ENCODE measurements at places on chromosomes 2 and 18.

- DNase-seq = no peak
Observed at GRCh38 chr2:204154863-204155262, 218.3 kb downstream of the ICOS start.

DNA sequence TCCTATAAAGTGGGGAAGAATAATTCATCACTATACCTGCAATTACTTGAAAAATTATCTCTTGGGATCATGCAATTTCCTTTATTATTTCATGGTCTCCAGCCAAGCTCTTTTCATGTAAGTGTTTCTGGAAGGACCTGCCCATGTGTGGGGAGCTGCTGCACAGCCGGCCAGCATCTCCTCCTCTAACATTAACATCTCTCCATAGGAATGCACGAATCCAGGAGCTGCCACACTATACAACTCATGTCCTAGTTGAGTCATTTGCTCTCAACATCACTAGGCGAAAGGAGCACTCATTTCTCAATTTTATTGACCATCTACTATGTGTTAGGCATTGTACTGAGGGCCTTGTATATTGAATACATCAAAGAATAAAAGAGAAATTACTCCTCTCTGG is 144.3 kb upstream of the ERBB4 start:
- DNase-seq = no peak

GRCh38 chr2:222919841-222920526 is 59.1 kb downstream of the ACSL3 start:
- DNase-seq = no peak

DNA sequence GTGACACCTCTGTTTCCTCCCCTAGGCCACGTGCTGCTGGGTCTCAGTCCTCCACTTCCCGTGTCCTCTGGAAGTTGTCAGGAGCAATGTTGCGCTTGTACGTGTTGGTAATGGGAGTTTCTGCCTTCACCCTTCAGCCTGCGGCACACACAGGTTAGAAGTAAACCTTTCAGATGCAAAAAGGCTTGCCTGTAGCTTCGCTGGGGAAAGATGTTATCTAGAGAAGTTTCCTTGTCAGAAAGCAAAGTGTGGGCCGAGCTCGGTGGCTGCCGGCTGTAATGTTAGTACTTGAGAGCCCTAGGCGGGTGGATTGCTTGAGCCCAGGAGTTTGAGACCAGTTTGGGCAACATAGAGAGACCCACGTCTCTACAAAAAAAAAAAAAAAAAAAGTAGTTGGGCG is 16.7 kb downstream of the IL1R2 start:
- no peak for DNase-seq

DNA sequence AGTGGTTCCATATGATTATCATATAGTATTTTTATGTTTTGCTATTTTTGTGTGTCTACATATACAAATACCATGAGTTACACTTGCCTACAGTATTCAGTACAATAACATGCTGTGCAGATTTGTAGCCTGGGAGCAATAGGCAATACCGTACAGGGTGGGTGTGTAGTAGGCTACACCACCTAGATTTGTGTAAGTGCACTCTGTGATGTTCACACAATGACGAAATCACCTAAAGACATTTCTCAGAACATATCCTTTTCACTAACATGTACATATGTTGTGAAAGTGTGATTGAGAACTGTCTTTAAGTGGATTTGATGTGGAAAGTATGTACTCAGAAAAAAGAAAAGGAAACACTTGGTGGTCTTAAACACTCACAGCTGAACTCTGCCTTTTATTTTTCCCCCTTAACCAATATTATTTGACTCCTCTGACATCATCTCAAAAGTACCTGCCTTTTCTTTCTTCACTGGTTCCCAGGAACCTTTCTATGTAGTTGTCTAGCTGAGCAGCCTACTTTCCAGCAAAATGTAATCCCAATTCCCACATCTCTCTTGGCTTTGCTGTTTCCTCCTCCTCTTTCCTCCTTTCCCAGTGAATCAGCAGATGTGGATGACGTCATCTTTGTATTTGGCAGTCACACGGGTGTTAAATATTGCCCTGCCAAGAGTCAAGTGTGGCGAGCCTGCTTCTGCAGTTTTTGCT is 47.7 kb downstream of the OSBPL6 start:
- DNase-seq = no peak

- DNase-seq = no peak
Observed at GRCh38 chr2:63698786-63699548, 110.2 kb downstream of the MDH1 start.

GRCh38 chr2:120109186-120110061 is 96.5 kb downstream of the EPB41L5 start:
- no peak for DNase-seq

GRCh38 chr2:196677404-196677803 is 37.9 kb downstream of the CCDC150 start:
- no peak for DNase-seq

DNA sequence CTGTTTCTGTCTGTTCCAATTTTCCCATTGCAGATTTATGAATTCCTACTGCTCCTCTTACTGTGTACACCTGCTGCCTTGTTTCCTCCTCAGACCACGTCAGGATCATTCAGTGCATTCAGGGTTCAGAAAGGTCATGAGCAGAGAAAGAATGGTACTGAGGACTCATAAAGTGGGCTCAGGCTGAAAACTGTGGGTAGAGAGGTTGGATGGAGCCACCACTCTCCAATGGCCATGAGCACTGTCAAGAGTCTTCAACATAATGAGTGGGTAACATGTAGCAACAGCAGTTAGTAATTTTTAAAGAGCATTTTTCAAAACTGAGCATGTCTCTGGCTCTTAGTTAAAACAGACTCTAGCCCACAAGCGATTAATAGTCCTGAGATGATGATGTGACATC is 138.2 kb downstream of the ZEB2 start:
- no peak for DNase-seq

DNA sequence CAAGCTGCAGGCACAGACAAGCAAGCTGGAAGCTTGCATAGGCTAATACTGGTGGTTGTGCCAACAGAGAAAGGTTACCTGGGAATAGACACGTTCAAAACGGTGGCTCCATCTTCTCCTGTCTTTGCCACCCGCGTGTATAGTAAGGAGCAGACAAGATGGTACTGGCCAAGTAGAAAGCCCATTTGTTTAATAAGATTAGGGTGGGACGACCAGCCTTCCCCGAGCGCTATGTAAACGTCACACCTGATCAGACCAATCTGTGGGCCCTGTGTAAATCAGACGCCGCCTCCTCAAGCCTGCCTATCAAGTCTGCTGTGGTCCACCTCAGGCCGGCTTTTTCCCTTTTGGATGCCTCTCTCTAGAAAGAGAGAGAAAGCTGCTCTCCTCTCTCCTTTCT is 189.2 kb downstream of the LAMA1 start:
- DNase-seq = no peak

- no peak for DNase-seq
Observed at GRCh38 chr18:79472176-79472575, 76.4 kb downstream of the NFATC1 start.

DNA sequence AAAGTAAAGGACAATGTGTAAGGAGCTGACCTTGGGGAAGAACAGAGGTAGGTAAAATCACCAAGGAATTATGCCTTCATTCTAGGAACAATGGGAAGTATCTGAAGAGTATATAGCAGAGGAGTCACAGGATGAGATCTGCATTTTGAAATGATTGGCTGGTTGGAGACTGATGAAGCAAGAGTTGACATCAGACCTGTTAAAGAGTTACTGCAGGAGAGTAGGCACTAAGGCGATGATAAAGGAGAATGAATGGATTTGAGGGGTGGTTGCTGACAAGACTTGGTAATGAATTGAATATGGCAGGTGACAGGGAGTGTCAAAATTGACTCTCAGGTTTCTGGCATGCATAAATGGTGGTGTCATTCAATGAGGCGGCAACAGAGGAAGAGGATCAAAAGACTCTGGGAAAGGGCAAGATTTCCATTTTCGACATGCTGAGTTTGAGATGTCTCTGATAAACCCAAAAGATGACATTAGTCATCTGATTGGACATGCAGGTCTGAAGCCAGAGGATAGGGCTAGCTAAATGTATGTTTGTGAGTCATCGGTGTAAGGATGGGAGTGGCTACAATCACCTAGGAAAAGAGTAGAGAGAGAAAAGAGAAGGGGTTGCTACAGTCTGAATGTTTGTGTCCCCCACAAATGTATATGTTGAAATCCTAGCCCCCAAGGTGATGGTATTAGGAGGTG is 236.5 kb downstream of the DYM start:
- no peak for DNase-seq

DNA sequence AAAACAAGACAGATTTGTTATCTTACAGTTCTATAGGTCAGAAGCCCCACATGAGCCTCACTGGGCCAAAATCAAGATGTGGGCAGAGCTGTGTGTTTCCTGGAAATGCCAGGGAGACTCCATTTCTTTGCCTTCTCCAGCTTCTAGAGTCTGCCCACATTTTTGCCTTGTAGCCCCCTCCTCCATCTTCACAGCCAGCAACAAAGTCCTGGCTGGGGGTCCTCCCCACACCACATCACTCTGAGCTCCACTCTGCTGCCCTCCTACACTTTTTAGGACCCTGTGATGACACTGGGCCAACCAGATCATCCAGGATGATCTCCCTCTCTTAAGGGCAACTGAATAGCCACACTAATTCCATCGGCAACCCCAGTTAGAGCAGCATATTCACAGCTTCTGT is 34.3 kb downstream of the ASB1 start:
- no peak for DNase-seq

- no peak for DNase-seq
Observed at GRCh38 chr2:7427293-7428060, 510.3 kb downstream of the RNF144A start.

- no peak for DNase-seq
Observed at GRCh38 chr2:118489712-118490299, 357.6 kb downstream of the EN1 start.

DNA sequence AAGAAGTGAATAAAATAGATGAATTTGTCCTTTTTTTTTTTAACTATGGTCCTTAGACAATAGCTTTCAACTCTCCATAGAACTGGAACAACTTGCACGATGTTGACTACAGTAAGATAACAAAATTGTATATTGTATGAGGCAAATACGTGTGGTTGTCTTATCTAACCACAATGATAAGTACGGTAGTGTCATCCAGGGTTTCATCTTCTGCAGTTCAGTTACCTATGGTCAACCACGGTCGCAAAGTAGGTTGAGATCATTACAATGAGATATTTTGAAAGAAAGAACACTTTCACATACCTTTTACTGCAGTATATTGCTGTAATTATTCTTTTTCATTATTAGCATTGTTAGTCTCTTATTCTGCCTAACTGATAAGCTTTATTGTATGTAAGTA is 295.2 kb downstream of the PARD3B start:
- no peak for DNase-seq

DNA sequence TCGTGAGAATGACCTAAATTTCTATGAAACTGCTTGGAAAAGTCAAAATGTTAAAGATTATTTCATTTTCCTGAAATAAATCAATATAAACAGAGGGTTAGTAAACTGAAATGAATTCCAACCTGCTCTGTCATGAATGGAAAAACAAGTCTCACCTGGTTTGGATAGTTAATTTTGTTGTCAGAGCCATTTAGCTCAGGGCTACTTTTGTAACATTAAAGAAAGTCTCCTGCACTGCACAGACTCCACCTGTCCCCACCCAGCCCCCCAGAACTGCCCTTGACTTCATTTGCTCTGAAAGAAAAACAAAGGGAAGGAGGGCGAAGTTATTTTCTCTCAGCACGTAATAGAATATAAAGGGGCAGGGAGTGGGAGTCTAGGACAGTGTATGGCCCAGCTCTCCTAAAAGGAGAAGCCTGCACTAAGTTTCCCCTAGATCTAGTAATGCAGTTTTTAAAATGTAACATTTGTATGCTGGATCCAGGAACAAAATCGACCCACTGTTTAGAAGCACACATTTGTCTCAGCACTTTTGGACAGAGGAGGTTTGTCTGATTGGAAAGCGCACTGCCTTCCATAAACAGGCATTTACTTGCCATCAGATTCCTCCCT is 54.2 kb upstream of the ACSL3 start:
- DNase-seq = no peak

DNA sequence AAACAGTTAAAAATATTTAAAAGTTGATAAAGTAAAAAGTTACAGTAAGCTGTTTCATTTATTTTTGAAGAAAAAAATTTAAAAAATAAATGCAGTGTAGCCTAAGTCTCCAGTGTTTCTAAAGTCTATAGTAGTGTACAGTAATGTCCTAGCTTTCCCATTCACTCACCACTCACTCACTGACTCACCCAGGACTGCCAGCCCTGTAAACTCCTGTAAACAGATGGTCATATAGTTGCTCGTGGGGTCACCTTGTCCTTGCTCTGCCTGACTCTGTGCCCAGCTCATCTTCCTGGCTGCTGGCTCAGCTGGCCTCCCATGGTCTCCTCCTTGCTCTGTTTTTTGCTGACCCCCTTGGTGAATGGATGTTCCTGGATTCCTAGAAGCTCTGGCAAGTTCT is 180.3 kb downstream of the VAPA start:
- no peak for DNase-seq

DNA sequence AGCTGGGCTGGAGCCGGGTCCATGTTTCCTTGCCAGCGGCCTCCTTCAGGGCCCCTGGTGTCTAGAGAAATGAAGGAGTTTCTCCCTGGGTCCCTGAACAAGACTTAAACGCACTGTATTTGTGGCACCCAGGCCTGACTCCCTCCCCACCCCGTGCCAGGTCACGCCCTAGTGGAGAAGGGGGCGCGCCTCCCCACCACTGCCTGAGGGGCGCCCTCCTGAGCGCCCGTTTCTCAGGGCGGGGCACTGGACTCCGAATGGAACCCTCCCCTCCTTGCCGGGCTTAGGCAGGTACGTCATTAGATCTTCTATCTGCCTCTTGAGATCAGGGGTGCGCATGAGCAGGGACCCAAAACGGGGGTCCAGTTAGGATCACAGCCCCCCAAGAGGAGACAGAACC is 16.3 kb downstream of the ODC1 start:
- DNase-seq = no peak

- no peak for DNase-seq
Observed at GRCh38 chr2:239305222-239305575, 95.6 kb downstream of the HDAC4 start.

- DNase-seq = peak; percentile 18
Observed at GRCh38 chr2:30115141-30115980, 31.4 kb upstream of the YPEL5 start.

DNA sequence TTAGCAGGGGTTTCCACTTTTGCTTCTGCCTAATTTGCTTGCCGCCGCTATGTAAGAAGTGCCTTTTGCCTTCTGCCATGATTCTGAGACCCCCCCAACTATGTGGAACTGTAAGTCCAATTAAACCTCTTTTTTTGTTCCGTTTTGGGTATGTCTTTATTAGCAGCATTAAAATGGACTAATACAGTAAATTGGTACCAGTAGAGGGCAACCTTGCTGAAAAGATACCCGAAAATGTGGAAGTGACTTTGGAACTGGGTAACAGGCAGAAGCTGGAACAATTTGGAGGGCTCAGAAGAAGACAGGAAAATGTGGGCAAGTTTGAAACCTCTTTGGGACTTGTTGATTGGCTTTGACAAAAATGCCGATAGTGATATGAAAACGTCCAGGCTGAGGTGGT is 216.1 kb upstream of the FSIP2 start:
- no peak for DNase-seq

- DNase-seq = no peak
Observed at GRCh38 chr2:42804891-42805290, 12.5 kb upstream of the HAAO start.

GRCh38 chr2:55490554-55490953 is 29.0 kb upstream of the CFAP36 start:
- no peak for DNase-seq
